ENCODE measurements at places on chromosomes 16 and 17.

DNA sequence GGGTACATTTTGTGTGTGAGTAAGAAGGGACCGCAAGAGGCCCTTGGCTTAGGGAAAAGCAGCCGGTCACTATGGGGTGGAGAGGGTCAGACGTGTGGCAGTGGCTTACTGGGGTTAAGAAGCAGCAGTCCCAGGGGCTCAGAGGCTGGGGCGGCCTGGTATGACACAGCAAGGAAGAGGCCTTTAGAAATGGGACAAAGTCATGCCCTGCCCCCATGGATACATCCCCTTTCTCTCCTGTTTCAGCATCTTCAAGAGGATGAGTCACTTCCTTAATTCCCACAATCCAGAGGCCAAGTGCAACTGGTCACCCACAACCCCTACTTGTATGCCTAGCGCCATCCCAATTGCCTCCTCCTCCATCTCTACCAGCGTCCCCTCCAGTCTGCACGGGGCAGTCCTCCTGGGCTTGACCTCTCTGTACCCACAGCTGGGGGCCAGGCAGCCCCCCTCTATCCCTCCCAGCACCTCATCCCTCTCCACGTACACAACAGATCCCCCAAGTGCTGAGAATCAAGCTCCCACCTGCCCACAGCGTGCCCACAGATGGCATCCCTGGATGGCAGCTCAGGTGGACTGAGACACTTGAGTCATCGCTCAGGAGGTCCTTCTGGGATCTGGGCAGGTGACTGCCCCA lies 6.9 kb upstream of the EFTUD2 start:
- DNase-seq, result no peak

DNA sequence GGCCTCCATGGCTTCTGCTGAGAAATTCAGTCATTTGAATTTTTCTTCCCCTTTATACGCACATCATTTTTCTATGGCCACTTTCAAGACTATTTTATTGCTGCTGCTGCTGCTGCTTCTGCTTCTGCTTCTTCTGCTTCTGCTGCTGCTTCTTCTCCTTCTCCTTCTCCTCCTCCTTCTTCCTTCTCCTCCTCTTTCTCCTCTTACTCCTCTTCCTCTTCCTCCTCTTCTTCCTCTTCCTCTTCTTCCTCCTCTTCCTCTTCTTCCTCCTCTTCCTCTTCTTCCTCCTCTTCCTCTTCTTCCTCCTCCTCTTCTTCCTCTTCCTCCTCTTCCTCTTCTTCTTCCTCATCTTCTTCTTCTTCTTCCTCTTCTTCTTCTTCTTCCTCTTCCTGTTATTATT lies 22.4 kb downstream of the CPD start:
- DNase-seq, result no peak

GRCh38 chr17:65743308-65743655 lies 181.8 kb upstream of the AXIN2 start:
- no peak for DNase-seq

DNA sequence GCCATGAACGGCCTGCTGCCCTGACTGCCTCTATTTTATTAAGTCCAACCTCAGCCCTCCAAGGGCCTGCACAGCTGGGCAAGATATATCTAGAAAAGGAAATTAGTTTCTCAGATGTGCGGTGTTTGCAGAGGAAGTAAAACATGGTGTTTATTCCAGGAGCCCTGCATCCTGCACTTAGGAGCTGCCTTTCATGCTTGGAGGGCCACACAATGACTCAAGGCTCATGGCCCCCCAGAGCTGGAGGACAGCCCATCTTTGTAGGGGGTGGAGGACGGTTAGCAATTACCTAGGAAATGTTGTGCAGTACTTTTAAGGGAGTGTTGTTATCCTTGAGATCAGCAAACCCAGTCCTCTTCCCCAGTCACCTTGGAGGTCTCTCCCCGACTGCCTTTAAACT lies 80.5 kb downstream of the COPRS start:
- no peak for DNase-seq

DNA sequence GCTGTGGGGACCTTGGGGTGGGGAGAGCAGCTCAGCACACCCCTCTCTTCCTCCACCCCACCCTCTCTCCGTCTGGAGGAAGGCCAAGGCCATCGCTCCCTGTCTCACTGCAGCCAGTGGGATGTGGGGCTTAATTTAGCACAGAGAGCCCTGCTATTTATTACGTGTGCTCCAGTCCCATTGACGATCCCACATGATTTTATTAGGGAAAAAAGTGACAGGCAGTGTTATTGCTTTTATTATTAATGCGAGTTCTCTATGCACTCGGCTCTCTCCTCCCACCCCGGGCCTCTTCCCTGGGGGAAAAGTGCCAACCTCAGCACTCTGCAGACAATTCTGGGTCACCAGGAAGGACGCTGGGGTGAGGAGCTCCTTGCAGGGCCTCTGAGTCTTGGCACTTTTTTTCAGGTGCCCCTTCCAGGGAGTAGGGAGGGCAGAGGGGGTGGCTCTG lies 57.3 kb downstream of the MGAT5B start:
- DNase-seq, result no peak

- no peak for DNase-seq
Measured at GRCh38 chr17:5943982-5944381, 126.2 kb upstream of the WSCD1 start.

DNA sequence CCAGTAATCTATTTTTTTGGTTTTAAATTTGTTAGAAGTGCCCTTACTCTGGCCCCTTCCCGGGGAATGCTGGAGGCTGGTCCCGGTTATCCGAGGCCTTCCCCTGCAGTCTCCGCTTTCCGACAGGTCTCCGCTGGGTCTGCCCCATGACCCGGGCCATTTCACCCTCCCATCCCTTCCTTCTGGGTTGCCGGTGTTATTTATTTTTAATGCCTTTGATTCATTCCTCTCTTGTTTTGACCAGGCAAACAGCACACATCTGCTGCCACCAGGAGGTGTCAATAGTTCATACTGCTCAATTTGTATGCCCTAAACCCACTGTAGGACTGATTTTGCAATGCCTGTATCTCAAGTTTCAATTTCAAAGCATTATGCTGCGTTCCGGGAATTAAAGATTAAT lies 113.2 kb upstream of the IRX5 start:
- no peak for DNase-seq

DNA sequence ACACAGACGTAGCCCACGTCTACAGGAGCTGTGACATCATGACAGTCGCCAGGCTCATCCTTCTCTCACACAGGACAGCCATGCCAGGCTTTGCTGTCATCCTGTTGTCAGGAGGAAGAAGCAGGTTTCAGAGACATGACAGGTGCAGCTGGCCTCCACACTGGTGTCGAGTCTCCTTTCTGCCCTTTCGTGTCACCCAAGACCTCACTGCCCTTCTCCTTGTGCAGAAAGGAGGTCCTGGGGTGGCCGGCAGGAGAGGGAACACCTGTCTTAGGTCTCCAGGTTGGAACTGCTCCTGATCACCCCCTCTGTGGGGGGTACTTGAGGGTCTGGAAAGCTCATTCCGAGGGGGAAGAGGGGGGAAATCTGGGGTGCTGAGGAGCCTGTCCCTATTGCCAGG lies 41.6 kb upstream of the IRF8 start:
- DNase-seq, result no peak

- no peak for DNase-seq
Measured at GRCh38 chr16:56260378-56261160, 69.3 kb downstream of the GNAO1 start.

DNA sequence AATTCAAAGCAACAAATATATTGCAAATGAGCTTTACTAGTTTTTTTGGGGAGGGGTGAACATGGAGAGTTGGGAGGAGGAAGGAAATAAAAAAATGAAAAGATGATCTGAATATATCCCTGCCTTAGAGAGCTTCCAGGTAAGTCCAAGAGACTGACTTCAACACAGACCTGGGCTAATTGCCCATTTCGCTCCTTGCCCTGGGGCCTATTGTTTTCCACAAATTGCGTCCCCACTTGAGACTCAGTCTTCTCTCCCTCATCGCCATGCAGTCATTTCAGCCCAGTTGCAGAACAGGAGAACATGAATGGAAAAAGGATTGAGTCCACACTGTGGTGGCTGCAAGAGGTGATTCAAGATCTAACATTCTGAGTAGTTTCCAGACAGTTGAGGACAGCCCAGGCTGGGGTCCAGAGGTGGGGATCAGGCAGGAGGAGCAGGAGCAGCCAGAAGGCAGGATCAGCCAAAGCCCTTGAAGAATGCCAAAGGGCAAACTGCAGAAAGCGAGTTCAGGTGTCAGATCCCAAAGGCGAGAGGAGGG lies 21.6 kb upstream of the TOB1 start:
- DNase-seq, result no peak

- DNase-seq, result no peak
Measured at GRCh38 chr17:31490671-31491375, 99.3 kb downstream of the RAB11FIP4 start.

DNA sequence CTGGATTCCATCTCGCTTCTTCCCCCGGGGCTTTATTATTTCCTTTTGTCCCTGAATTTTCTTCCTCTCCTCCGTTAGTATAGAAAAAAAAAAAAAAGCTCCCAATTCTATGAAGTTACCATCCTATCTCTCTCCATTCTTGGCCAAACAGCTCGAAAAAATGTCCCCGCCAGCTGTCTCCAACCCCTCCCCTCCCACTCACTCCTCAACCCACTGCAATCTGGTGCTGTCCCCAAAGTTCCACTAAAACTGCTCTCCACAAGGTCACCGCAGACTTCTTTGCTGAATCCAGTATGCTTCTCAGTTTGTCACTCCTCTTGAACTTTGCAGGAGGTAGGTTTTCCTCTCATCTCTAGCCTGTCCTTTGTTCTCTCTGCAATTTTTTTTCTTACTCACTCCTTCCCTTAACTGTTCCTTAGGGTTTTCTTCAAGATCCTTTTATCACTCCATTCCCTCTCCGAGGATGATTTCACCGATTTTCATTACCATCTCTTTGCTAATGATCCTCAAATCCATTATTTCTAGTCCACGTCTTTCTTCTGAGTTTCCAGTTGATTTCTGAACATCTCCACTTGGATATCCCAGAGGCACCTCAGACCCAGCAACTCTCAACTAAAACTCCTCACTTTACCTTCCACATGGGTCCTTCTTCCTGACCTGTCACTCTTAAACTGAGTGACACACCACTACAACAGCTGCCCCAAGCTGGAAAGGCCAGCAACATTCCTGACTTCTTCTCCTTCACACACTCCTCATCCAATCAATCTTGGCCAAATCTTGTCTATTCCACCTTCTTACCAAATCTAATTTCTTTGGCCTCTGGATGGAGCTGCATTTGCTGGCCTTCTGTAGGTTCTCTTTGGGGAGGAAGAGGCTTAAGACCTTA lies 1.5 kb upstream of the SUMO2 start:
- no peak for DNase-seq

GRCh38 chr17:14042411-14042810 lies 26.9 kb upstream of the COX10 start:
- no peak for DNase-seq

DNA sequence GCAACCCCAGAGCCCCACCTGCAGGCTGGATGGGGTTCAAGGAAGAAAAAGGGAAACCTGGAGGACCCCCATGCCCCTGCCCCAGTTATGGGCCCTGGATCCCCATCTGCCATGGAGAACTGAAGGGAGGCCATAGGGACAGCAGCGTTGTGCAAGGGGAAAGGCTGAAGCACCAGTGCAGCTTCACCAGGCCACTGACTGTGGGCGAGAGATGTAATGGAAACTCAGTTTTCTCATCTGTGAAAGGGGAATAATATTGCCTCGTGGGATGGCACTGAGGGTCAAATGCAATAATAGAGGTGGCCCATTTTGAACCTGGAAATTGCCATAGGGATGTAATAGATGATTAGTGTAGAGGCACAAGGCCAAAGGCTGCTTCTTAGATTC lies 9.9 kb upstream of the TSPOAP1 start:
- no peak for DNase-seq

GRCh38 chr17:82566129-82566960 lies 46.8 kb downstream of the FOXK2 start:
- DNase-seq, result no peak

- DNase-seq, result no peak
Measured at GRCh38 chr16:9072806-9073341, 18.6 kb upstream of the HAPSTR1 start.

GRCh38 chr16:64397945-64398508 lies 723.8 kb downstream of the CDH11 start:
- DNase-seq, result no peak

DNA sequence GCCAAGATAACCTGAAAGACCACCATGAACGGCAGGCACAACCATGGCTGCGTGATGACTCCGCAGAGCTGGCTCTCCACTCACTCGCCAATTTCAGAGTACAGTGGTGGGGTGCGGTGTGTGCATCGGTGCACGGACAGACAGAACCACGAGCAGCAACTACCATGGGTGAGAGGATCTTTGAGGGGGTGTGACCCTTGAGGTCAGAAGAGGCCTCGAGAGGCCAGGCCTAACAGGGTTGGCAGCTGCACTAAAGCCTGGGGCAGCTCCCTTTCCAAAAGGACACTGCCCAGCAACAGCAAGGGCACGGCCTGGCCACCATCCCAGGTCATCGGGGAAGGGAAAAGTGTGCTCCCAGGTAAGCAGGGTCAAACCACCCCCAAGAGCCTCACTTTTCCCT lies 1.9 kb upstream of the ECI1 start:
- DNase-seq, result no peak

DNA sequence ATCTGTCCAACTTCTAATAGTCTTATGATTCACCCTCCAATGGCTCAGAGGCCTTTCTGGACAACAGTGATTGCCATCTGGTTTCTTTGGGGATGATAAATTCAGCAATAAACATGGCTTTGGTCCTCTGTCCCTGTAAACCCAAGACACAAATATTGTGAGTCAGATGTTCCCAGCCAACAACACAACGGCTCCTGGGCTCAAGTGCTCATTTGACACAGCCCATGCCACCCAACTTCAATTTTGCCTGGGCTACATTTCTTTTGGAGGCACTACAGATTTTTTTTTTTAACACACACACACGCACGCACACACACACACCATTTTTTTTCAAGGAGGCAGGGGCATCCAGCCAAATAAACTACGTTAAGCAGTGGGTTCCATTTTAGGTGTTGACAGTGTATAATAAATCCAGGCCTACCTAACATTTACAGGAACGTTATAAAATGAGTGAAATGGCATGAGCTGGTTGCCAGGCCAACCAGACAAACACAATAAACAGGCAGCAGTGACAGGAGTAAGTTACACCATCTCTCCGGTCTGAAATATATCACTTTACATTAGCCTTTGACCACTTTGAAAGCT lies 939.9 kb upstream of the SOX9 start:
- DNase-seq, result no peak

DNA sequence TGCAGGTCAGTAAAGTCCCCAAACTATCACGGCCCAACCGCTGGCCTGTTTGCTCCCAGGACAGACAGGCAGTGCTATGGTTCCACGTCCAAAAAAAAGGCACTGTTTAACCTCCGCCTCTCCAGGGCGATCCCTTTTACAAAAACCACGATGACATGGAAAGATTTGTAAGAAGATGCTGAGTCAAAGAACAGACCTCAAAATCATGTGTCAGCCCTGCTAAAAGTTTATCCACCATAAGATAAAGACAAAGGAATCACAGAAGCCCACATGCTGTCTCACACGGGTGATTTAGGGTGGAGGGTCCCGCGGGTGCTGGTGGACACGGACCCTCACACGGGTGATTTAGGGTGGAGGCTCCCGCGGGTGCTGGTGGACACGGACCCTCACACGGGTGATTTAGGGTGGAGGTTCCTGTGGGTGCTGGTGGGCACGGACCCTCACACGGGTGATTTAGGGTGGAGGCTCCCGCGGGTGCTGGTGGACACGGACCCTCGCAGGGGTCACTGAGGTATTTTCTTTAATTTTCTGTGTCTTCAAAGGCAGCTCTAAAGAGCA lies 117.2 kb upstream of the METRNL start:
- DNase-seq, result no peak

- no peak for DNase-seq
Measured at GRCh38 chr16:71387045-71387871, 28.7 kb downstream of the CALB2 start.

Data from CD4-positive, alpha-beta T cell treated with Interleukin-15 for 4 hours (primary cell).